Activated CD4-positive, alpha-beta T cell treated with anti-CD3 and anti-CD28 coated beads, Interleukin-10, Interleukin-2, amounts not matched to agents 100 ng/mL and 50 ng/mL, durations not matched to agents 16 hours and 8 hours (primary cell): ENCODE measurements at places on chromosomes 6 and 20.

GRCh38 chr20:15058841-15059240, 721.4 kb upstream of the FLRT3 start:
- no peak for DNase-seq

- DNase-seq, result no peak
Observed at GRCh38 chr20:49976542-49976941, 6.2 kb upstream of the SNAI1 start.

DNA sequence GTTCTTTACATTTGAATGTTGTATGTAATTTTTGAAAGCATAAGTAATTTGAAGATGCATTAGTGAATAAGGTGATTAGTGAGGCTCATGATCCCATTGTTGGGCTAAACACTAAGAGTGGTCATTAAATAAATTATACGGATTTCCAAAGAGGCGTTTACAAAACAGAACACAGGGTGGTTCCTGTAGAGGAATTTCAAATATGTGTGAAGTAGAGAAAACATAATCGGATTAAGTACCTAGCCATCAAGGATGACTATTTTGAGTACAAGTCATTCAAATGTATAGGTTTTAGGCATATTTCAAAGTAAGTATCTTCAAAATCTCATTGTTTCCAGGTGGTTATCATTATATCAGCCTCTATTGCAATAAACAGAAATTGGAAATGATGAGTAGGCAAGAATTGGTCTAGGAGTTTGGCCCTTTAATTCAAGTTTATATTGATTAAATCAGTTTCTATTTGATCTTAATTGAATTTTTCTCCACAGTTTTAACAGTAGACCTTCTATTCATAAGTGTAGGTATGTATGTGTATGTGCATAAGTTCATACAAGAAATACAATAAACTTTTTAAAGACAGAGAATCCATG, 94.8 kb downstream of the MYLK4 start:
- DNase-seq, result no peak

DNA sequence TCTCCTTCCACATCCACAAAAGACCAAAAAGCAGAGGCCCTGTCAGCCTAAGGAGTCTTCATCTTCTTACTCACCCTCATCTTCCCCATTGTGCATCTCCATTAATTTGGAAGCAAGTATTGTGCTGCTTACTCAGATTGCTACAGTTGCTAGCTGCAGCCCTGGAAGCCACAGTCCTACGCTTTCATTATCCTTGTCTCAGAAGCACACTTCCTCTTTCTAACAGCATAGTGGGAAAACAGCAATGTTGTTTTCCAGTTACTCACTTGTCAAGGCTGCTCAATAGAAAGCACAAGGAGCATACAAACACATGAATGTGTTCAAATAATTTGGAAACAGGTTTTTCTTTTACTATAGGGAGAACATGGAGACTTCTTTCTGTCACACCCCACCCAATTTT, 76.6 kb upstream of the RBM24 start:
- no peak for DNase-seq

- no peak for DNase-seq
Observed at GRCh38 chr6:79399499-79399898, 137.7 kb downstream of the LCA5 start.

- DNase-seq, result no peak
Observed at GRCh38 chr6:111523484-111524167, 40.6 kb upstream of the REV3L start.

DNA sequence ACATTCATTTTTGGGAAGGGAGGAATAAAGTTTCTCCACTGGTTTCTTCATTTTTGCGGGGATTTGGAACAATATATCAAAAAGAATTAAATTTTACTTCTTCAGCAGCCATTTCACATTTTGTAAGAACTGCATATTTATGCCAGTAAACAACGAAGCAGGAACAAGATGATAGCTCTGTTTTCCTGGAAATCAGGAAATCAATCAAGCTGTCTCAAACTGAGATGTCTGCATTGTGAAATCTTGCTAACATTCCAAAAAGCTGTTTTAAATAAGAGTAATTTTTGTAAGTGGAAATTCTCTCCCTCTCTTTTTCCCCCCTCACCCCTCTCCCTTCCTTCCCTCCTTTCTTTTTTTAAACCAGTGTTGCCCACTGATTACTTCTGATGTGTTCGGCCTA, 20.0 kb downstream of the MAPK13 start:
- DNase-seq, result no peak

GRCh38 chr6:47844881-47845280, 63.0 kb downstream of the OPN5 start:
- no peak for DNase-seq

DNA sequence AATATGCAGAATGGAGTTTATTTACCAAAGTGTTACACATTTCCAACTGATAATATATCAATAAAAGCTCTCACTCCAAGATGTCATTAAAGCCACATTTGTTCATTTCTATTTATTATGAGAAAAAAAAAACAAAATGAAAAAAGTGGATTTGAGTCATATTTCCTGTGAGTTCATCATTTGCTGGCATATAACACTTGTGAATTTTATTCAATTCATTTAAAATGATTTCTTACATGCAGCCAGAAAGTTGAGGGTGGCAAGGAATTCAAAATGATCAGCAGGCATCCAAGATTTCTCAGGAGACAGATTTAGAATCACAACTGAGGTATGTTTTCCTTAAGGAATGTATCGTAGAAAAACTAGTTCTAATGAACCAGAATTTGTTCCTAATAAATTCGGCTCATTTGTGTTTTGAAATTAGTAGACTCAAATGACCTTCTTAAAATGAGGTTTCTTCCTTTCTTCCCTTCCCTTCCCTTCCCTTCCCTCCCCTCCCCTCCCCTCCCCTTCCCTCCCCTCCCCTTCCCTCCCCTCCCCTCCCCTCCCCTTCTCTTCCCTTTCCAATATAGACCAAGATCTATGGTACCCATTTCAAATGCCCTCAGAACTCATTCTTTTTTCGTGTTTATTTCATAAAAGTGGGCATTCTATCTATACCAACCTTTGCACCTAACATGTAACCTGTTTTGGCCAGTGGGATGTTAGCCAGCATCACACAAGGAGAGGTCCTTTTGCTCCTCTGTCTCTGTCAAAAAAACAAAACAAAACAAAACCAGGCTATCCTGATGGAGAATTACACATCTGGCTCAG, 357.9 kb upstream of the TSHZ2 start:
- DNase-seq, result no peak

GRCh38 chr6:3643921-3644738, 107.4 kb downstream of the PXDC1 start:
- DNase-seq, result no peak

DNA sequence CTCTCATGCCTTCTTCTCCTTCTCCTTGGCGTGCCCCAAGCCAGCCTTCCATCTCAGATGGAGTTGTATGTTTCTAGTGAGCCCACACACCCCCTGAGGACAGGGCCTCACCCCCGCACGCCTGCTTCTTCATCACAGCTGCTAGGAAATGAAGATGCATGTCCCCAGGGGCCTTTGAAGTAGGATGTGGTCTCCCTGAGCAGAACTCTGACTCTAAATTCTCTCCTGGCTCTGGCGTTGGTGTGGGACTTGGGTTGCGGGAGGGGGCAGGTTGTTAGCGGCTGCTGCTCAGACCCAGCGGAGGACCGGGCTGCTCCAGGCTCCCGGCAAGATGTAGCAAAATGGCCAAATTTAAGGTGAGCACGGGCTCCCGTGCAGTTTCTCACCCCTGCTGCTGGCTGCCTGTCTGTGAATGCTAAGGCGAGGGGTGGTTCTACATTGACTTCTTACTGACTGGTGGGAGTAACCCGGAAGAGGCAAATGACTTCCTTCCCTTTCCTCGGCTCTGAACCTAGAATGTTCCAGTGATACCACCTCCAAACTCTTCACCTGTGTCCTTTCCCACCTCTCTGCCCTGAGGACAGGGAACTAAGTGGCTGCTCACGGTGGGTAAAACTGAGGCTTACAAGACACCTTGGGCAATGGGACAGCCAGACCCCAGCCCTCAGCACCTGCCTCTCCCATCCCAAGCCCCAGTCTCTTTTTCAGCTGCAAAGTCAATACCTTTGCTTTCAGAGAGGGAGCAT, 8.8 kb downstream of the SYNJ2 start:
- no peak for DNase-seq

- DNase-seq, result no peak
Observed at GRCh38 chr20:38186788-38187221, 21.7 kb upstream of the TGM2 start.

DNA sequence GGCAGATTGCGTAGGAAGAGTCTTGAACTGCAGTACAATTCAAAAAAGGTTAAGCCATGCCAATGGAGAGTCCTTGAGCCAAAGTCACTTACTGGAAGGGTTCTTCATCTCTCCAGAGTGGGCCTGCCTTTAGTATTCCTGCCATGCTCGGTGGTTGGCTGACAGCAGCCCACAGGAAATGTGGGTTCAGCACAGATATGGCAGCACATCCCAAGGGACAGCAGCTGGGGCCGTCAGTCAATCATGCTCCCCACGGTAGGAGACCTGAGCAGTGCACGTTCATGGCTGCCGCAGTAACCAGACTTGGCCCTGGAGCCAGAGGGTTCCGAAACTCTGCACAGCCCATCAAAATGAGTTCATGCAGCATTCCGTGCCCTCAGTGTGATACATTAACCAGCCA, 63.6 kb upstream of the SIRPA start:
- DNase-seq, result no peak

GRCh38 chr6:3450888-3451287, 6.0 kb downstream of the SLC22A23 start:
- DNase-seq, result no peak

GRCh38 chr20:15362849-15363248, 1025.4 kb upstream of the FLRT3 start:
- DNase-seq, result no peak

DNA sequence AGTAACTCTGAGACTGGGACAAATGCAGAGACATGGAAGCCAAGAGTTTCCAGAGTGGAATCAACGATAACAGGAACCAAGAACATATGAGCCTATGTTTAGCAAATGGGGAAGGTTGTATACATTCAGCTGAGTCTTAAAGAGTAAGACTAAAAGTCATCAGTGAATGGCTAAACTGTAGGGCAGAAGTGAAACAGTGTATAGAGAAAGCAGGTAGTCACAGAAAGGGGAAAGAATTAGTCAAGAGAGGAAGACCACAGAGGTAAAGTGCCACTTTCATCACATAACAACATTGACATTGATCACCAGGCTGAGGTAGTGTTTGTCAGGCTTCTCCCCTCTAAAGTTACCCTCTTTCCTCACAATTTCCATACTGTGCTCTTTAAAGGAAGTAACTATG, 306.5 kb upstream of the SPTLC3 start:
- DNase-seq, result no peak

DNA sequence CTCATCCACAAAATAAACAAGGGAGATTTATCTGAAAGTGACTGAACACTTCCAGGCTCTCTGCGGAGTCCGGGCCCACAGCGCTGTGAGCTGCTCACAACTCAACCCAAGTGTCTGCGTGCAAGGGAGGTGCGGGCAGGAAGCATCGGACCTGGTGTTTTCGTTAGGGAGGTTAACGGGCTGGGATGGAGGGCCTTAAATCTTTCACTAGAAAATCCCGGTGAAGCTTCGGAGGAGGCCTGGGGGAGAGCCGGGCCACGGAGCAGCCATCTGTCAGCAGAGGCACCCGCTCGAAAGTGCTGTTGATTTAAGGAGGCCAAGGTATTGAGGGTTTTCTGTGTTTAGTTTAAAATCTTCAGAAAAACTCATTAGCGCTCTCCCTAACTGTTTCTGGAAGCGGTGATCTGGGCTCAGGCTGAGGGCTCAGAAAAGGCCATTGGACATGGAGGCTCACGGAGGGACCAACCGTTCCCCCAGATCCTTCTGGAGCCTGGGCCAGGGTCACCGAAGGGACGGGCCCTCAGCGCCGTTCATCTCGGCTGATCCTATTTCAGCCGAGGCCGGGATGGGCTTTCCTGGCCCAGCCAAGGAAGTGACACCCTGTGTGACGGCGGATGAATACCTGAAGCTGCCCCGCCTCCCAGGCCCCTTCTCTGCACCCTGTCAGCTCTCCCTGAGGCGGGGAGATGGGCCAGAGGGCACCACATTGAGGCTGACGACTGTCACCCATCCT, 20.7 kb downstream of the GATA5 start:
- DNase-seq, result no peak

DNA sequence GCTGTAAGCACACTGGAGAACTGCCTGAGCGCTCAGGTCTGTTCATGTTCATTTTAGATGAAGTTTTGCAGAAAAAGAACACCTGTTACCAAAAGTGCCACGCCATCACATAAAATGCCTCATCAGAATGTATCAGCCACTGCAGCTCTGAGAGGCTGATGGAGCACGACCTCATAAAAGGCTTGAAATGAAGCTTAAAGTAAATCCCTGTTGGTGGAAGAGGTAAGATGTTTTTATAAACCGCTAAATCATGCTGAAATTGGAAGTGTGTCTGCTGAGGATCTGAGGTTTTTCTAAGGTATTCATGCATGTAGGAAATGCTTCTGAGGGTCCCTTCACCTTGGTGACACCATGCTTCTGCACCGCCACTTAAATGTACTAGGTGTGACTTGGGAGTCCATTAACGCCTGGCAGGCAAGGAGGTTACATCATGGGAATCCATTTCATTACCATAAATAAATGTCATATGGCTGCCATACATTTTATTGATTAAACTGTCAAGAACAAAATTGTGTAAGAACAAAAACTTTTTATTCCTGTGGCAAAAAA, 363.1 kb upstream of the AGPAT4 start:
- no peak for DNase-seq

- DNase-seq, result no peak
Observed at GRCh38 chr20:48267860-48268633, 482.8 kb upstream of the SULF2 start.

DNA sequence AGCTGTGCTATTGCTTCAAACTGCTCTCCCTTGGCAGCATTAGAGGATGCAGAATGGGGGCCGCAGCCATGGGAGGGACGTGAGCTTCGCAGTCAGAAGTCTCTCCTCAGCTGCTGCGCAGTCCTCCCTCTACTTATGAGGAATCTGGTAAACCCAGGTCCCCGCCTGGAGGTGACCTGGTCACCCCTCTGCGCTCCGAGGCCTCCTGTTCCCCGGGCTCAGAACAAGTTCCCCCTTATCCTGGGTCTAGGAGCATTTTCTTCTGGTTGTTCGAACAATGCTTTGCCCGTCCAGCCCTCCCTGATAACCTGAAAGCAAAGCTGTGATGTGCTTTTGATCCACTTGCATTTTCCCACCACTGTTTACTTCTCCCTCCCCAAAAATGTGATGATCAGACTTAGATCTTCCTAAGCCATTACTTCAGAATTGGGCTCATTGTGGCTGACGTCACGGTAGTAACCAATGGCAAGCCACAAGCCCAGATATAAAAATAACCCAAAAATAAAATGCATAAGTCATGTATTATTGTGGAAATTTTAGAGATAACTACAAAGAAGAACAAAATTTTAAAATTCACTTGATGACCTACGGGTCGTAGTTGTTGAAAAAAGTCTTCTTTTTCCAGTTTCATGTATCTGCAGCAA, 80.7 kb downstream of the SERAC1 start:
- DNase-seq, result no peak

GRCh38 chr6:41781366-41781730, 766 bp downstream of the PRICKLE4 start:
- DNase-seq, result no peak
